ENCODE measurements at places on chromosomes 7 and 10.

GRCh38 chr10:15120523-15120922 is 23.4 kb downstream of the RPP38 start:
- DNase-seq: no peak

DNA sequence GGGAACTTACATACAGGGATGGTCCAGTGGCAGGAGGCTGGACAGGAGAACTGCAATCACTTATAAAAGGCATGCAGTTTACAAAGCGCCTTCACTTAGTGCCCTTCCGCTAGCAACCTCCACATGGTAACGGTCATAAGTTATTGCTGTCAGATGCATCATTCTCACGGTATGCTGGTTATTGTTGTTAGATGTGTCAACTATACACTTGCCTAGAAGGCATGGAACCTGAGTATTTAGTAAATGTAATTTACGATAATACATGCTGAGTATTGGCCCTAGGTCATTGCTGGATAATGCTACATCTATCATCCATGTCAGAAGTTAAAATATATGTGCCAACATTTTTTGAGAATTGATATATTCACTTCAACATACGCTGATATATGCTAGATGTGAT is 155.1 kb upstream of the MBL2 start:
- no peak for DNase-seq

DNA sequence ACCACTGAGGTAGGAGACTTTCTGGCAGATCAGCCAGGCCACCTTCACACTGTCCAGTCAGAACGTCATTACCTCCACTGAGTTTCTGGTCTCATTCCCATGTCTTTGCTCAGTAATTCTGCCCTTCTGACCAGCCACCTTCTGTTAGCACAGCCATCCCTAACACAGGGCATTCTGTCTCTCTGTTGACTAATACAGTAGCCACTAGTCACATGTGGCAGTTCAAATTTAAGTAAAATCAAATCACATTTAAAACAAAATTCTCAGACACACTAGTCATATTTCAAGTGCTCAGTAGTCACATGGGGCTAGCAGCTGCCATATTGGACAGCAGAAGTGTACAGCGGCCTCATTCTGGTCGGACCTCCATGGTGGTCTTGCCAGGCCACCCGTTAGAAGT is 7.4 kb downstream of the CPSF4 start:
- no peak for DNase-seq

DNA sequence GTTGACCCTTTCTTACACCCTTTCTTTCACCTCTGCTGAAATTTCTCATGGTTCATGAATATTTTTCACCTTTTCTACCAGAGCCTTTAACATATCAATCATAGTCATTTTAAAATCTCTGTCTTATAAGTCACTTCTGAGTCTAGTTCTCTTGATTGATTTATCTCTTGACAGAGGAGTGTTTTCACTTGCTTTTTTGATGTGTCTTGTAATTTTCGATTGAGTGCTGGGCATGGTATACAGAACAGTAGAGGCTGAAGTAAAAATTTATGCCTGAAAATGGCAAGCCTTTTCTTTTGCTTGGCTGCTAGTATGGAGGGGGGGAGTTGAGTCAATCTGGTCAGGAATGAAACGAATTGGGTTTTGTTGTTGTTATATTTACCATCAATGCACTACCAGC is 41.2 kb upstream of the NPTX2 start:
- DNase-seq: no peak

DNA sequence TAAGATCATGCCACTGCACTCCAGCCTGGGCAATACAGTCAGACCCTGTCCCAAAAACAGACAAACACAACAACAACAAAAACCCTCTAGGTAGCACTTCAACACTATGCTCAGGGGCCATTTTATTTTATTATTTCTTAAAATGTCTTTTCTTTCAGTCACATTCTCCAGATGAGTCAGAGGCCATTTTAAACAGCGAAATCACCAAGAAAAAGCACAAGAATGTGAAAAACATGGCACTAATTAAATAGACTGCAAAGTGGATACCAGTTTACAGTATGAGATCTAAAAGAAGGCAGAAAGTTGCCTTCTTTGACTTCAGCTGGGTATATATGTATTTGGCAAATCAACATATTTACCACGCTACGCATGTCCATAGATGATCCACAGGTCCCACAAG is 6.1 kb upstream of the FGL2 start:
- DNase-seq: no peak

- no peak for DNase-seq
Observed at GRCh38 chr7:116540743-116541142, 15.9 kb downstream of the CAV1 start.

GRCh38 chr7:2124604-2125345 is 108.0 kb downstream of the MAD1L1 start:
- DNase-seq: no peak

DNA sequence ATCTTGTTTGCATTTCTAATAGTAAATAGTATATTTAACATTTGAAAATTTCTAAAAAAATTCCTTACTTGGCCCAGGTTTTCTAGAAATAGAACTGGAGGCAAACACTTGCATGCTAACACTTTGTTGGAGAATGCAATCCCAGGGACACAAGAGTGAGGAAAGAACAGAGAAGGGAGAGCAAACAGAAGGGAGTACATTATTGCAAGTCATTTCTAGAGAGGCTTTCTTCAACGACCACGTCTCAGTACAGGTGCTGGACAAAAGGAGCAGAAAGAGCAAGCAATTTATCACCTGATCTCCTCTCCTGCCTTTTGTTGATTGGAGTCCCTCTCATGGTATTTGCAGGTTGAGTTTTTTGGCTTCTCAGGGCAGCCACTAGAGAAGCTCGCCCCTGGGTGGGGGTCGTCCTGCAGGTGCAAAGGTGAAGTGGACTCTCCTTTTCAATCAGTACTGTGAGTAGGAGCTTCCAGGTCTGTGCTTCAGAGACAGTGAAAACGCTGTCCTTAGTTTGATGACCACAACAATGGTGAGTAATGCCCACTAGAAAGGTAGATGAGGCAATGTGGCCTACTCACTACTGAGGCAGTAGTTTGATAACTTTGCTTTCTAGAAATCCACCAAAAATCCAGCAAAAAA is 5.2 kb downstream of the CPED1 start:
- no peak for DNase-seq

- DNase-seq: peak; percentile 13
Observed at GRCh38 chr7:88759230-88760135, at the start of gene ZNF804B. Gene ZNF804B (plus strand): TSS chr7:88759700. CDS start chr7:88759977, 277 bp downstream.

DNA sequence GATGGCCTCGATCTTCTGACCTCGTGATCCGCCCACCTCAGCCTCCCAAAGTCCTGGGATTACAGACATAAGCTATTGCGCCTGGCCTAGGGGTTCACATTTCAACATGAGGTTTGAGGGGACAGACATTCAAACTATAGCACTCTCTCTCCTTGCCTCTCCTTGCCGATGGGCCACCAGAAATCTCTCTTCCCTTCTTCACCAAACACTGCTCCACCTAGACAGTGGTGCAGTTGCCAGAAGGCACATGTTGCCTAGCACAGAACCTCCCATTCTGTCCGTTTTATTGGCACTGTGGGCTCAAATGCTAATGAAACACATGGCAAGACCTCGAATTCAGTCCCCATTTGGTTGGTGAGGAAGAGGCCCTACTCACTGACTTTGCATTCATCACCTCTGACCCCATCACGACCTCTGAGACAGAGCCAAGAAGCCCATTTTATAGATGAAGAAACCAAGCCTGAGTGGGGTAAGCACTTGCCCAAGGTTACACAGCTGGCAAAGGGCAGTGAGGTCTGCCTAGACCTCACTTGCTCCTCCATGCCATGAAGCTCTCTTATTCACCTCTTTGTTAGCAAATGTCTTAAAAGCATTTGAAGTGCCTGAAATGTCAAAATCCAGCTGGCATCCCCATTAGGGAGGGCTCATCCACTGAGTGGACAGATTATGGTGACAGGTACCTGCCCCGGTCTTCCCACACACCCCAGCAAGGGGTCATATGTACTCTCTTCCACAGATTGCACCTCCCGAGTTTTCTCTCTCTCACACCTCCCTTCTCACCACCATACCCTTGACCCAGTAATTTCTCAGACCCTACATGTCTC is 34.0 kb downstream of the GPRIN2 start:
- DNase-seq: peak; percentile 5

DNA sequence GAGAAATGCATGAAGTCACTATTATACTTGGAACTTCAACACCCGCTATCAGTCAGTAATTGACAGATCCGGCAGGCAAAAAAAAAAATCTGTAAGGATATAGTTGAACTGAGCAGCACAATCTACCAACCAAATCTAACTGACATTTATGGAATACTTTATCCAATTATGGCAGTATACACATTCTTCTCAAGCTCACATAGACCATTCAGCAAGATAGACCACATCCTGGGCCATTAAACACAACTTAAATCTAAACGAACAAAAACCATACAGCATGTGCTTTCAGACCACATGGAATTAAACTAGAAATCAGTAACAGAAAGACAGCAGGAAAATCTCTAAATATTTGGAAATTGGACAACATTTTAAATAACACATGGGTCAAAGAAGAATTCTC is 112.7 kb downstream of the MPP7 start:
- no peak for DNase-seq

DNA sequence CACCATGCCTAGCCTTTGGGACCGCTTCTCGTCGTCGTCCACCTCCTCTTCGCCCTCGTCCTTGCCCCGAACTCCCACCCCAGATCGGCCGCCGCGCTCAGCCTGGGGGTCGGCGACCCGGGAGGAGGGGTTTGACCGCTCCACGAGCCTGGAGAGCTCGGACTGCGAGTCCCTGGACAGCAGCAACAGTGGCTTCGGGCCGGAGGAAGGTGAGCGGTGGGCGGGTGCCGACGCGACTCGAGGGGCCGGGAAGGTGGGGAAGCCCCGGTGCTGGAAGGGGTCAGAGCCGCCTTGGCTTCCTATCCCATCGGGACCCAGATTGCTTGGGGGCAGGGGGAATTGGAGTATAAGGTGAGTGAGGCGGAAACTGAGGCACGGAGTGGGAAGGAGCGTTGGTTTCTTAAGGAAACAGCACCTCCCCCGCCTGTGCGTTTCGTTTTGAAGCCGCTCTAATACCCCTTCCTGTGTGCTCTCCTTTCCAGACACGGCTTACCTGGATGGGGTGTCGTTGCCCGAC is 547 bp downstream of the DDIT4 start:
- no peak for DNase-seq

DNA sequence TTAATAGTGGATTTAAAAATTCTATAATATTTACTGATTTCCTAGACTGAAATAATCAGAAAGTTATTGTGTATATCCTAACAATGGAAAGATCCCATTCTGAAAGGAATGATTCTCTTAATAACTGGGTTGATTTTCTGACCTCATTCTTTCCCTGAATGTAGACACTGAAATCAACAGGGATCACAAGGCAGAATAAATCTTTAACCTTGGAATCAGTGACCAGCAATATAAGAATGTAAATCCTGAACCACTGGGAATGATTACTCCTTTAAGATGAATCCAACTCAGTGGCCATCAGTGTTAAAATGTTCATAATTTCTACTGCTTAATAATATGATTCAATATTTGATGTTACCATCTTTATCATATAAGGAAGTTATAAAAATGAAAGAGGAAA is 47.6 kb downstream of the ANKRD26 start:
- DNase-seq: no peak

GRCh38 chr7:27895551-27895950 is 155.6 kb downstream of the TAX1BP1 start:
- no peak for DNase-seq

- no peak for DNase-seq
Observed at GRCh38 chr10:93180482-93180931, 106.8 kb downstream of the CYP26A1 start.
